ENCODE measurements at places on chromosomes 3 and 15.

GRCh38 chr15:95263751-95264150, 1032.4 kb downstream of the MCTP2 start:
- no peak for DNase-seq

DNA sequence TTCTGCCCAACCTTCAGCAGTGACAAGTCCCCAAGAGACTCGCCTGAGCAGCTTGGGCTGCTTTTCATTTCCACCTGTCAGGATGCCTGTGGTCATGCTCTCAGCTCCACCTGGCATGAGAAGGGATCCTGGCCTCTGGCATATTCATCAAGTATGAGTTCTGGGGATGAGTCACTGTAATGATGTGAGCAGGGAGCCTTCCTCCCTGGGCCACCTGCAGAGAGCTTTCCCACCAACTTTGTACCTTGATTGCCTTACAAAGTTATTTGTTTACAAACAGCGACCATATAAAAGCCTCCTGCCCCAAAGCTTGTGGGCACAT, 3.5 kb downstream of the MYD88 start:
- DNase-seq = no peak

DNA sequence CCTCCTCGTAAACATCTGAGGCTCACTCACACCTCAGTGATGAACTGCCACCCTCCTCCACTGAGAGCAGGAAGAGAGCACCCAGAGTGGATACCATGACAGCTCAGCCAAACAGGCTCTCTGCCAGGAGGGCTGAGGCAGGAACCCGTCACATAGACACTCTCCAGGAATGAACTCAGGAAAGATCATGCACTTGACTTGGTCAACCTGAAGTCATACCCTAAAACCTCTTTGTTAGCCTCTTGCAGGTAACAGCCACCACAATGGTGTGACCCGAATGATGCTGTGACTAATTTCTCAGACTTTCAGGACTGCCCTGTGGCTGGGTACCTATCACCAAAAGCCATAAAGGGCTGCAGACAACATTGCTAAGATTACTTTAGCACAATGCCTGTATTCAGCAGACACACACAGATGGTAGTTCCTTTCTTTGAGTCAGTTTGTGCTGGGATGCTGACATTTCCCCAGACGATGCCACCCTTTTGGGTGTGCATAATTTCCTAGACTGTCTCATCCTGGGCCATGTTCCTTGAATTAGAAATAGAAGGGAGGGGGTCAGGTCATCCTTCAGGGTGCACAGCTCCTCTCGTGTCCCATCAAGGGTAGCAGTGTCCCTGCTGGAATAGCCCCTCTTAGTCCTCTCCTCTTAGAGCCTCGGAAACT, 30.3 kb downstream of the CX3CR1 start:
- no peak for DNase-seq

DNA sequence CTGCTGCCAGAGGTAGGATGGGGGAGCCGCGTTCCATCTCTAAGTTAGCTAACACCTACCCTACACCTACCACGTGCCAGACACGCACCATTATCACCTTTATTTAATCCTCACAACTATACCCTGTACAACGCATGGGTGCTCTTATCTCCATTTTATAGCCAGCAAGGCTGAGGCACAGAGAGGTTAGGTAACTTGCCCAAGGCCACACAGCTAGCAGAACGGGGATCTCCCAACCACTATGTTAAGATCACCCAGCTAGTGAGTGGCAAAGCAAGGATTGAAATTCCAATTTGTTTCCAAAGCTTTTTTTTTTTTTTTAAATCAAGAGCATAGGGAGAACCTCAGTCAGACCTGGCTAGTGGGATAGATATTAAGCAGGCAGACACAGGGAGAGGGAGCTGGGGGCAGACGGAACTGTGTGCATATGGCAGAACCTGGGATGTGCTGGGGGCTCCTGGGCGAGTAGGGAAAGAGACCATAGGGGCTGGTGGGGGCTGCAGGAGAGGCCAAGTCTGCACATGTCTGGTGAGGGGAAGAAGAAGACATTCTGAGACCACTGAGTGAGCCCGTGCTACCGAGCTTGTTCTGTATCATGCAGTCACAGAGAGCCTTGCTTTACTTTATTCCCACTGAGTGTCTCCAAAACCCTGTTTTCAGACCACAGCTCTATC, 196.3 kb upstream of the TPM1 start:
- DNase-seq = no peak

DNA sequence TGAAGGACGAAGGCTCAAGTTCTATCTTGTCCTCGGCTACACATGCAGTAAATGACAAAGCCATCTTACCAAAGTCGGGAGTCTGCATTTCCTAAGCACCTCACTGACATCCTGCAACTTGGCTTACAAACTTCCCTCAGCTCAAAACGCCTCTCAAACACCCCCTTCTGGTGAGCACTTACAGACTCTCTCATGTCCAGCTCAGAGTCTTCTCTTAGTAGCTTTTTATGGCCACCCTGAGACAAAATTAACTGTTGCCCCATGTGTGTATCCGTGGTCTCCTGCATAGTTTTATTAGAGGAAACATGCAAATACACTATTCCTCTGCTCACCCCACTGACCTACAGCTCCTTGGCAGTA, 819.7 kb downstream of the FHIT start:
- DNase-seq = no peak

GRCh38 chr15:42283671-42284070, 10.4 kb upstream of the TMEM87A start:
- DNase-seq = no peak

DNA sequence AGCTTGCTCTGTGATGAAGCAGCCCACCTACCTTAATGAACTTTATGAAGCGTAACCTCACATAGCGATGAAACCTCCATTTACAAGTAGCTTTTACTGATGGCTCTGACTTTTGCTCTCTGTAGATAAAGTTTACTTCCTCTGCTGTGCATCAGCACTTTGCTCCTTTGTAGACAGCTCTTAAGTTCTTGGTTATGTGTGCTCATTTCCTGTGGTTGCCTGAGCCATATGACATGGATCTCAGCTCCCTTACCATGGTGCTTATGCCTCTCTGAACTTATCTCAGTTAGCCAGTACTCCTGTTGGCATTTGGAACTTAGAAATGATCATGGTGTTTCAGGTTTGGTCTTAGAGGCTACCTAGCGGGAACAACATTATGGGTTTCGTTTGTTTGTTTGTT, 7.8 kb downstream of the MFSD1 start:
- no peak for DNase-seq

DNA sequence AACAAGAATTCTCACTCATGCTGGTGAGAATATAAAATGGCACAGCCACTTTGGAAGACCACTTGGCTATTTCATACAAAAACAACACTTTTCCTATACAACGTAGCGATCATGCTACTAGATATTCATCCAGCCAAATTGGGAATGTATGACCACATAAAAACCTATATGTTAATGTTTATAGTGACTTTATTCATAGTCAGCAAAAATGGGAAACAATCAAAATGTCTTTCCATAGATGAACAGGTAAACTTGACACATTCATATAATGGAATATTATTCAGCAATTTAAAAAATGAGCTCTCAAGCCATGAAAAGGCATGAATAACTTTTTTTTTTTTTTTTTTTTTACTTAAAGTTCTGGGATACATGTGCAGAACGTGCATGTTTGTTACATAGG, 445.2 kb downstream of the ZBBX start:
- no peak for DNase-seq

- DNase-seq = no peak
Measured at GRCh38 chr3:5309171-5309570, 121.7 kb downstream of the EDEM1 start.

DNA sequence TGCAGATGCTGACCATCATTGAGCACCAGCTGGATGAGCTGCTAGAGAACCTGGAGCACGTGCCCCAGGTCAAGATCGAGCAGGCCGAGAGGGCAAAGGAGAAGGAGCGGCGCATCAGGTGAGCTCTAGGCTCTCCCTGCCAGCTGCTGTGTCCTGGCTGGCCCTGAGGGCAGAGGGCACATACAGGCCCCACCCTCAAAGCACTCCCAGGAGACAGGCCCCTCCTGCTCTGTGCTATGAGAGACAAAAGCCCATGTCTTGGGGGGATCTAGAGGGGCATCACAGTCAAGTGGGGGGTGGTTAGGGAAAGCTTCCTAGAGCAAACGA, 39.5 kb downstream of the CFAP100 start:
- no peak for DNase-seq

GRCh38 chr3:88059380-88060170, 520 bp downstream of the ZNF654 start:
- no peak for DNase-seq

DNA sequence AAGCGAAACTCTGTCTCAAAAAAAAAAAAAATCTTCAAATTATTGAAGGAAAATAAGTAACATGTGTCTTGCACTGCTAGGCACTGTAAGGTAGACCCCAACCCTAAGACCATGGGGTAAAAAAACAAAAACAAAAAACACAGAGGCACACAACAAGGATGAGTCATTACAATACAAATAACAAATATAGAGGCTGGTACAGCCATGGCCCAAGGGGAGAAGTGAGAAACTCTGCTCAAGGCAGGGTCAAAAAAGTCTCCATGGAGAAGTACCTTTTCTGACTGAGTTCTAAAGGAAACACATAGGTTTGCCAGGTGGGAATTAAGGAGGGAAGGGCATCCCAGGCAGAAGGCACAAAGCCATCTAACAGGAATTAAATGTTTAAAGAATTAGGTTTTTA, 54.5 kb downstream of the TOP2B start:
- DNase-seq = no peak

- no peak for DNase-seq
Measured at GRCh38 chr3:7854266-7854665, 647.4 kb upstream of the LMCD1 start.

GRCh38 chr15:89085289-89085926, 2.8 kb upstream of the ABHD2 start:
- no peak for DNase-seq
